ENCODE measurements at places on chromosomes 11 and 22. TPM values are rescaled to one million over a fixed set of nuclear protein-coding genes. Genes with fewer than 3 reads are reported as not detected.

DNA sequence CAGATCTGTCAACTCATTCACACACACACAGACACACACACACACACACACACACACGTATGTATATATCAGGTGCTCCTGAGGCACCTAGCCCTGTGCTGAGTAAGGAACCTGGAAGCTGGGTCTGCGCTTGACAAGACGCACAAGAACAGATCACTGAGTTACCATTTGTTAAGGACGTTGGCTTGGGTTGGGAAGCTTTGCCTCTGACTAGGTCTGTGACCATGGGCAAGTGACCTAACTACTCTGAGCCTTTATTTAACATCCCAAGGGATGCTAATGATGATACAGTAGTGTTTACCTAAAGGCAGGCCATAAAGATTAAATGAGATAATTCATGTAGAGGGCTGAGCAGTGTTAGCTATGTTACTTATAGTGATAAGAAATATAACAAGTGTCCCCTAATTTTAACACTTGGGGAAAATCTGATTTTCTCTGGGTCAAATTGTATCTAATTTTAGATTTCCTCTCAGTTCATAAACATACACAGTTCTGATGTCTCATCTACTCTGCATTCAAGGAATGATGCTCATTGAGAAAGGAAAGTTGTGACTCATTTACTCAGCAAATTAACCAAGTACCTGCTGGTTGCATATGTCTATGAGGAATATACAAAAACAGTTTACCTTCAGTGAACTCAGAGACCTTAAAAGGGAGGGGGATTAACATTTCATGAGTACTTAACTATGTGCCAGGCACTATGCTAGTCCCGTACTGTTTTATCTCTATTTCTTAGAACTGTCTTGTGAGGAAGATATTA is 13.6 kb downstream of the RNF185 start:
- no peak for DNase-seq

GRCh38 chr11:26951809-26952515 is 42.0 kb upstream of the FIBIN start:
- no peak for DNase-seq

GRCh38 chr22:47154621-47155081 is 392.2 kb downstream of the TBC1D22A start:
- peak; percentile 57 for DNase-seq

GRCh38 chr11:67287355-67288197 is 1.5 kb upstream of the ANKRD13D start:
- no peak for DNase-seq

Gene PCNX3
- total RNA-seq: 32.0 TPM
